CD14-positive monocyte (primary cell): ENCODE measurements at places on chromosomes 4 and X. TPM values are rescaled to one million over a fixed set of nuclear protein-coding genes. Genes with fewer than 3 reads are reported as not detected.

Gene PRSS12
- not detected for polyA plus RNA-seq

Gene SPIN4
- 0.71 and 2.1 TPM in 2 replicates for polyA plus RNA-seq

Gene PASD1
- polyA plus RNA-seq: not detected

Gene ZMAT1
- 0.56 TPM for polyA plus RNA-seq

GRCh38 chr4:112951362-112952312 is 97.8 kb upstream of the ANK2 start:
- no peaks in the 10 kb centered on the region for H3K36me3 ChIP-seq
- H3K27ac ChIP-seq: no peak overlapping the region
- no peaks in the 10 kb centered on the region for H3K27me3 ChIP-seq
- no peak for DNase-seq
- H3K4me1 ChIP-seq: no peaks in the 10 kb centered on the region

DNA sequence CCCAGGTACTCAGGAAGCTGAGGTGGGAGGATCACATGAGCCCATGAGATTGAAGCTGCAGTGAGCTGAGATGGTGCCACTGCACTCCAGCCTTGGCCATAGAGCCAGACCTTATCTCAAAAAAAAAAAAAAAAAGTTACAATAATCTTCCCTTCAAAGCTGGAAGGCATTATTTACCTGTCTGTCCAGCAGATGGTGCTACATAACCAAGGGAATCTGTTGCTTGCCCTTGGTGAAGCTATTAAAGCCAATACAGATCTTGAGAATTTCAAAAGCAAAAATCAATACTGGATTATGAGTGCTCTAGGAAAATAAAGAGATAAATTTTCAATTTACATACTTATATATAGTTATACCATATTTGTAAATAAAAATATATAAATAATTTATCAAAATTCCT is 25.9 kb downstream of the PKD2 start:
- H3K36me3 ChIP-seq: peaks cover 19% of the 10 kb centered on the region
- peak; percentile 40 for DNase-seq
- no peak overlapping the region for H3K27ac ChIP-seq
- peaks cover 6% of the 10 kb centered on the region for H3K4me1 ChIP-seq
- no peaks in the 10 kb centered on the region for H3K27me3 ChIP-seq

GRCh38 chrX:135112096-135112729 is 8.1 kb downstream of the ETDB start:
- no peak overlapping the region for H3K4me3 ChIP-seq
- no peaks in the 10 kb centered on the region for H3K36me3 ChIP-seq
- no peaks in the 10 kb centered on the region for H3K27me3 ChIP-seq
- H3K4me1 ChIP-seq: no peaks in the 10 kb centered on the region
- peak; percentile 28 for DNase-seq

DNA sequence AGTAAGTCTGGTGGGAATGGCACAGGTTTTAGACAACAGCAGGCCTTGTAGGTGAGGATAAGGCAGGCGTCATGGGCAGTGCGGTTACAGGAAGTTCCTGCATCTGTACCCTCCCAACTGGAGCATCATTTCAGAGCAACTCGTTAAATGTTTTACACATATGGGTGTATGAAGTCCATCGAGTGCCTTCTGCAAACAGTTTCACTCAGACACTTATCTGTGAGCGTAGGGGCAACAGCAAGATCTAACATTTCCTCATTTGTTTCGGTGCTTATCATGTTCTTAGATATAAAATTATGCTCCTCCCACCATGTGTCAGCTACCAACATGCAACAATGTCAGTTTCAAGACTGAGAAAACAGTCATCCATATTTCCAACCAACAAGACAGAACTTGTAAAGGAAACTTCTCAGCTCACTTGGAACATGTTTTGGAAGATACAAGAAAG is 69.9 kb downstream of the ELOVL6 start:
- H3K27ac ChIP-seq: no peak overlapping the region
- DNase-seq: no peak
- H3K4me1 ChIP-seq: no peaks in the 10 kb centered on the region

DNA sequence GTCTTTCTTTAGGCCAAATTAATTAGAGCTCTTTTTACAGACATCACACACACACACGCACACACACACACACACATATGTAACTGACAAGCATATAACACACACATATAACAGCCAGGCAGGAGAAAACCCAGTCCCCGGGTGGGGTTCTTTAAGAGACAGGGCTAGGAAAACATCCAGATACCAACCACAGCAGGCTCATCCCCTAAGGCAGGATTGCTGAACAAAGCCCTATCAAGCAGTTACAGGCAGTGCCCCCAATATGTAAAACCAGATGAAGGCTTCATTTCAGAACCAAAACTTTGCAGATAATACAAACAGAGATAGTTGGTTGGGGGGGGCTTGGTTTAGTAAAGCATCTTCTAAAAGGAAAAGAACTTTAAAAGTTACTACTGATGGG is 18.0 kb upstream of the FAM47E start:
- no peaks in the 10 kb centered on the region for H3K36me3 ChIP-seq
- DNase-seq: no peak
- H3K4me3 ChIP-seq: peak overlapping the region; percentile 52
- no peaks in the 10 kb centered on the region for H3K27me3 ChIP-seq
- no peak overlapping the region for H3K27ac ChIP-seq

- H3K36me3 ChIP-seq: no peaks in the 10 kb centered on the region
- no peak for DNase-seq
- H3K4me3 ChIP-seq: no peak overlapping the region
- H3K27ac ChIP-seq: no peak overlapping the region
Measured at GRCh38 chrX:144219035-144219434, 335.2 kb downstream of the UBE2NL start.

DNA sequence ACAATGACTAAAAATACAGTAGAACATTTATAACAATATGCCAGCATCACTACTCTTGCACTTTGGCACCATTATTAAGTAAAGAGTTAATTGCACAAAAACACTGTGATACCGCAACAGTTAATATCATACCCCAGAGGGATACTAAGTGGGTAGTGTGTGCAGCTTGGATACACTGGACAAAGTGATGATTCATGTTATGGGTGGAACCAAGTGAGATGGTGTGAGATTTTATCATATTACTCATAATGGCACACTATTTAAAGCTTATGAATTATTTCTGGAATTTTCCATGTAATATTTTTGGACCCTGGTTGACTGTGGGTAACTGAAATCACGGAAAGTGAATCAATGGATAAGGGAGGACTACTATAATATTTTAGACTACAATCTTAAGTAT is 265.3 kb downstream of the PCDH18 start:
- H3K4me1 ChIP-seq: no peaks in the 10 kb centered on the region
- H3K27ac ChIP-seq: no peak overlapping the region
- no peak for DNase-seq
- H3K4me3 ChIP-seq: no peak overlapping the region

DNA sequence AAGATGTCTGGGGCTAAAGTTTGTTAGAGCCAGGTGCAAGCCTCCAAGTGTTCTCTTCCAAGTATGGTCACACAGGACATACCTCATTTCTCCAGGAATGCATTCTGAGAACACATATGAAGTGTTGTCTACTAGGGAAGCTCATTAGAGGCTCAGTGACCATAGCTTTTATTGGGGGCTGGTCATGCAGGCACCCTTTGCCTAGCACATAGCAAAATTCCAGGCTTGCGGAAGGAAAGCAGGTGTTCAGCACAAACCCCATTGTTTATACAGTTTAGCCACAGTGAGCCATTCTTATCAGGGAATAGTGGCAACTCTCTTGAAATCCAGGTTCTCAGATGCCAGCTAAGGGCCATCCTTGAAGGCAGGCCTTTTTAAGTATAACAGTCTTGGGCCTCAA is 339.4 kb upstream of the ZCCHC13 start:
- H3K27ac ChIP-seq: no peak overlapping the region
- H3K4me3 ChIP-seq: no peak overlapping the region
- H3K4me1 ChIP-seq: no peaks in the 10 kb centered on the region
- H3K27me3 ChIP-seq: no peaks in the 10 kb centered on the region
- peaks cover 52% of the 10 kb centered on the region for H3K36me3 ChIP-seq
